ENCODE measurements at places on chromosomes 13 and 19. TPM values are rescaled to one million over a fixed set of nuclear protein-coding genes. Genes with fewer than 3 reads are reported as not detected.

The RNF17 gene
- total RNA-seq = not detected

DNA sequence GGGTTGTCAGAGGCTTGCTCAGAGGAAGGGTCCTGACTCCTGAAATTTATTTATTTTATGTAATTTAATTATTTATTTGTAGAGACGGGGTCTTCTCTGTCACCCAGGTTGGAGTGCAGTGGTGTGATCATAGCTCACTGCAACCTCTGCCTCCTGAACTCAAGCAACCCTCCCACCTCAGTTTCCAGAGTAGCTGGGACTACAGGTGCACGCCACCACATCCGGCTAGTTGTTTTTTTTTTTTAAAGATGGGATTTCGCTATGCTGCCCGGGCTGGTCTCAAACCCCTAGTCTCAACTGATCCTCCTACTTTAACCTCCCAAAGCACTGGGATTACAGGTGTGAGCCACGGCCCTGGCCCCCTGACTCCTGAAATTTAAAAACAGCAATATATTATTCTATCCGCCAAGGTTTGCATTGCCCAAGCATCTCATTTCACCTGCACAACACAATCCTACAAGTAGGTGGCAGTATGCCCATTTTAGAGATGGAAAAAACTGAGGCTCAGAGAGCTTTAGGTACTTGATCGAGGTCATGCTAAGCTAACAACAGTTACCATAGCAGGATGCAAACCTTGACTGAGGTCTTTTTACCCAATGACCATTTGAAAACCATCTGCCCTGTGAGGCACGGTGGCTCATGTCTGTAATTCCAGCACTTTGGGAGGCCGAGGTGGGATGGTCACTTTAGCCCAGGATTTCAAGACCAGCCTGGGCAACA is 18.1 kb downstream of the ARHGEF18 start:
- DNase-seq = peak; percentile 7

The LHB gene
- total RNA-seq = not detected

DNA sequence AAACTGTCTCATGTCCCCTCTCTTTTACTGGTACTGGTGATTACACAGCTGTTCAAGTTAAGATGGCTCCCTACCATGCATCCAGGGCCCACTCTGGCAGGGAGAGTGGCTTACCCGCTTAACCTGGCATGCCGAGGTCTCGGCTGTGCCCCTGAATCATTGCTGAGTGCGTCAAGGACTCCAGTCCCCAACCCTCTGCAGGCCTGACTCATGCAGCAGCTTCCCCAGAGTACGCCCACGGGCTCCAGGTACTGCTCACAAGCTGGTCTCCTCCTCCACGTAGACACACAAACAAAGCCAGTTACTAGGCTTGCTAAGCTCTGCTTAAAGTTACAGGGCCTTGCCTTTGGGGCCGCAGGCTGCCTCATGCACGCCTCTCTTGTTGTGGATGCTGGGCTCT is 447.4 kb downstream of the COG6 start:
- DNase-seq = no peak

DNA sequence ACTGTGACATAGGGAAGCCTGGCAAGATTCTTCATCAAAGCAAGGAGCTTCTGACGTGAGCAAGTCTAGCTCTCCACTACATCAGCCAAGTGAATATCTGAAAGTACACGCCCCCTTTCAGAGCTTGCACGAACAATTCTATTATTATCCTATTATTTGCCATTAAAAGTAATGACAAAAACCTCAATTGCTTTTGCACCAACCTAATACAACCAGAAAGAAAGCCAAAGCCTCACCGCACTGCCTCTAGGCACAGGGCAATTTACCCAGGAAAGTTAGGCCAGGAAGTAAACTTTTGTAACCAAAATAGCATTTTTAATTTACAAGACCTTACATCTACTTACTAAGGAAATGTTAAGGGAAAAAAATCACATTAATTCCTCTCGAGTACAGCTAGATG is 41.2 kb downstream of the LATS2 start:
- DNase-seq = no peak

GRCh38 chr19:18263324-18264136 is 10.7 kb downstream of the IQCN start:
- DNase-seq = no peak

DNA sequence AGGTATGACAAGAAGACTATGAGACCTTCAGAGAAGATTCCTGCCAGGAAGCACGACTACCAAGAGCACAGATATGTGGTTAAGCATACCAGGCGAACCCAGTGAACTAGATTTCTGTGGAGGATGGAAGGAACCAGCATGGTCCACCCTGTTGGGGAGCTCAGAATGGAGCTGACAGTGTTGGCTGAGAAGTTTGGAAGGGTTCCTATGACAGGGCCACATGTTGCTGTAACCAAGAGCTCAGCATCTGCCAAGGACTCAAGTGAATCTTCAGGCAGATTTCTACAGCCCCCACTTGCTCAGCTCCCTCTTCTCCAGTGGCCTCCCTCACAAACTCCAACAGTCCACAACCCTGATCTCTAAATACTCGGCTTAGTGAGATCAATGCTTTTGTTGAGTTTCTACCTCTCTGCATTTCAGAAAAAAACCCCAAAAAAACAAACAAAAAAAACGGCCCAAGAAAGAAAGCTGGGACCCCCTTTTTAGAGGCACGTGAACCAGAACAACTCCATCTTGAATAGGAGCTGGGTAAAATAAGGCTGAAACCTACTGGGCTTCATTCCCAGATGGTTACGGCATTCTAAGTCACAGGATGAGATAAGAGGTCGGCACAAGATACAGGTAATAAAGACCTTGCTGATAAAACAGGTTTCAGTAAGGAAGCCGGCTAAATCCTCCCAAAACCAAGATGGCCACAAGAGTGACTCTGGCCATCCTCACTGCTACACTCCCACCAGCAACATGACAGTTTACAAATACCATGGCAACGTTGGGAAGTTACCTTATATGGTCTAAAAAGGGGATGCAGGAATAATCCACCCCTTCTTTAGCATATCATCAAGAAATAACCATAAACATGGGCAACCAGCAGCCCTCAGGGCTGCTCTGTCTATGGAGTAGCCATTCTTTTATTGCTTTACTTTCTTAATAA is 691.1 kb downstream of the UQCRFS1 start:
- no peak for DNase-seq

GRCh38 chr13:27619728-27620376 is 477 bp downstream of the LNX2 start:
- no peak for DNase-seq

DNA sequence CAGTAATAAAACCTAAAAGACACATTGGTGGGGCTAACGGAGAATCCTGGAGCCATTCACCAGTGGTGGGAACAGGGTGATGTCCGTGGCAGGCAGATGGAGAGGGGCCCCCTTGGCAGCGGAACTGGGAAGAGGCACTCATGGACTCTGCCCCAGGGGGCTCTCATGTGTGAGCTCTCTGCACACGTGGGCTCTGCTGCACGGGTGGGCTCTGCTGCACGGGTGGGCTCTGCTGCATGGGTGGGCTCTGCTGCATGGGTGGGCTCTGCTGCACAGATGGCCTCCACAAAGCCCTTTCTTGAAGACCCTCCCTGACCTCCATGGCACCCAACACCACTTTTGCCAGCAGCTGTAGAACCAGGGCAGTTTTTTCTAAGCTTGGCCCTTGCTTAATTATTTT is 52.3 kb downstream of the PARP4 start:
- no peak for DNase-seq

All from aorta (tissue), 5 donors.